ENCODE measurements at places on chromosomes 2 and 18.

DNA sequence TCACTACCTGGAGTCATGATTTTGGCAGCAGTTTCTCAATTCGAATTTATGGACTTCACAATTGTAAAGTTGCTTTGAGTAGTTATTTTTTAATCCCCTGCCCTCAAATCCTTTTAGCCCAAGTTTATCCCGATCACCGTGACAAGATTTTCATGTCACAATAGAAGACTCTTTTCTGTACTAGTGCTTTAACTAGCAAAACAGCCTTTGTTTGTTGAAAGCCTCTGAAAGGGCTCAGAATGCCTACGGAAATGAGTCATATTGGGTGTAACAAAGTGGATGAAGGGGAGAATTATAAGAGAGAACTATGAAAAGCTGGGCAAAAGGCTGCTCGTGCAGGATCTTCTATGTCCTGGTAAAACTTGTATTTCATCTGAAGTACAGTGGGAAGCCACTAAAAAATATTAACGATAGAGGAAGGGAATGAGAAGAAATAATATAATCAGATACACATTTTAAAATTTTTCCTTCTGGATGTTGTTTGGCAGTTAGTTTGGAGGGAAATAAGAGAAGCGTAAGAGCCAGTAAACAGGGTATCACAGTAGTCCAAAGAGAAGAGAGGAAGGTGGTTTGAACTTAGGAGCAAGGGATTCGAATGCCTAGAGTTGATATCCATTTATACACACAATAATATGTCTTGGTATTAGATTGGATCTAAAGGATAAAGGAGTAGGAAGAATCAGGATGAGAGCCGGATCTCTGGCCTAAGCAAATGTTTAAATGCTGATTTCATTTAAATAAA lies 114.9 kb downstream of the GALNT13 start:
- no peak for DNase-seq

GRCh38 chr2:144456680-144457079 lies 63.2 kb downstream of the ZEB2 start:
- DNase-seq, result no peak

DNA sequence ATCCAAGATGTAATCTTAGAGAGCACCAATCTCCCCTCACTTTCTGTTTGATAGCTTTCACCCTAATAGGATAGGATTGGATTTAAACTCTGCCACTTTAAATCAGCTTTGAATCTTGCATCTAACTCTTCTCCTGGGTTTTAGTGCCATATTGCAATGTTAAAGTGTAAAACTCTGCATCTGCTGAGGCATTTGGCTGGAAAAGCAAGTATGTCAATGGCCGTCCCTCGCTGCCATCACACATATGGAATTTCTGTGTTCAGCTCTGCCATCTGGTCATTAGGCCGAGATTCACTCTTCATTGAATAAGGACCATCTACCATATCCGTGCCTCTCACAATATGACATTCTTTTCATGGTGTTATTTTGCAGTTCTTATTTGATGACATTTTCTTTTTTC lies 728.1 kb upstream of the PIK3C3 start:
- no peak for DNase-seq

GRCh38 chr18:31680831-31681568 lies 3.4 kb downstream of the B4GALT6 start:
- no peak for DNase-seq

DNA sequence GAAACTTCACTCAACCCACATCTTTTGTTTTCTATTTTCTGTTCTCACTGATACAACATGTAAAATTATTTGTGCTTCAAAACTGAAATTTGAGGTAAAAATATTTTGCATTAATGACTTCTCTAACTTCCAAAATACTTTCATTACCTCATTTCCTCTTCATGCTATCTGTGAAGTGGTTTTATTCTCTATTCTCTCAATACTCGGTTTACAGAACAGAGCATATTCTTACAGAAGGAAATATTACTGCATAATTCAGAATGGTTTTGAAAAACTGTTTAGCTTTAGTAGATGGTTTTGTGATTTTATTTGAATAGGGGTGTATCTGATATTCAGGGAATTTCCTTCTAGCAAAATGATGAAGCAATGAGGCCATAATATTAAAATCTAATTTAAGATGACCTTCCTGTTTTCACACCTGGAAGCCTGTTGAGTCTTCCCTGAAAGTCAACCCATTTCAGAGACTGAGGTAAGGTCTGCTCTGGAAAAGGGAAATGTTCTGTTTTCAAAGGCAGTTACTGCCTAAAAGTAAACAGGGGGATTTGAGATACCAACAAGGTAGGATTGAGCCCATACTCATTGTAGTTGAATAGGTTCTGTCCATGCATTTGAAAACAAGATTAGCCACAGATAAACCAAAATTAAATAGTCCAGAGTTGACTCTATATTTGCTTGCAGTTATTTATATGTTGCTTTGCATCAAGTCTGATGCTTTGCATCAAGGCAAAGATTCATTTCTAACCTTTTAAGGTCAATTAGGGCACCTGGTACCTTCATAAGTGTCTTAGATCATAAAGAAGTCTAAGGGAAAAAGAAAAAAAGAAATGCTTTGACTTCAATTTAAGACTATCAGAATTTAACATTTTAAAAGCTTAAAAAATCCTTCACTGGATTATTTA lies 50.8 kb upstream of the PEX13 start:
- DNase-seq, result no peak

GRCh38 chr18:71237641-71238040 lies 948.8 kb downstream of the SOCS6 start:
- DNase-seq, result no peak

DNA sequence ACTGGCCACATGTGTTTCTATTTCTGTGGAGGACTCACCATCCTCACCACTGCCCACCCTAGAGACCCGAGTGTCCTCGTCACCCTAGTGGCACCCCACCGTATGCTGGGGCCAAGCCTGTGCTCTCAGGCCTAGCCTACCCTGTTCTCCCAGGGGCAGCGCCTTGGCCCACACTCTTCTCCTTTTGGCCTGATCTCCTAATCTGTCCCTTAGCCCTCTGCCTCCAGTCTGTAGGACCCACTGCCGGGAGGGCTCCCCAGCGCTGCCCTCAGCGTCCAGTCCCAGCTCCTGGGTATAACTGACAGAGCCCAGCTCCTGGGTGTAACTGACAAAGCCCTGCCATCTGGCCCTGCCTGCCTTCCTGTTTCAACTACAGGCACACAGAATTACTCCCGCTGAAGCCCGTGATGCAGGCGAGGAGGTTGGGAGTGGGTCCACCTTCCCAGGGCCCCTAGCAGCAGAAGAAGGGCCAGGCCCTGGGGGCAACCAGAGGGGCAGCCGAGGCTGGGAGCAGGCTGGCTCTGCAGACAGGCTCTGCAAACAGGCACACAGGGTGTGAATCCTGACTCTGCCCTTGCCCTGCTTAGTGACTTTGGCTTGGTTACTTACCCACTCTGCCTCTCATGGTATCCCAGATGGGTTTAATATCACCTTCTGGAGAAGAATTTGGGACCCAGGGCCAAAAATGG lies 25.6 kb upstream of the PTMA start:
- no peak for DNase-seq

GRCh38 chr2:11537951-11538350 lies 4.1 kb downstream of the GREB1 start:
- DNase-seq, result no peak

- no peak for DNase-seq
These were observed 80.2 kb upstream of the GCFC2 start for GRCh38 chr2:75790814-75791467.

DNA sequence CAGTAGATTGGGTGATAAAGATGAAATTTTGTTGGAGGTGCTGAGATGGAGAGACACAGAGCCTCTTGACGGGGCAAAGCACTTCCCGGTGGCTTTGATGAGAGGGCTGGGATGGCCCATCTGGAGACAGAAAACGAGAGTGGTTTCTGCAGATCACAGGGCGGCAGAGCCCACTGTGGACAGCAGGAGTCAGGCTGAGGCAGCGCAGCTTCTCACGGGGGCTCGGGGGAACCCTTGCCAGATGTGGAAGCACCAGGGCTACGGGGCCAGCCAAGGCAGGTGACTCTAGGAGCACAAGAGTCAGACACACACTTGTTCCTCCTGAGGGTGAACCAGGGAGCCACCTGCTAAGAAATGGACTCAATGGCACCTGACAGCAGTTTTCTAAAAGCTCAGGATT lies 78.5 kb downstream of the TPO start:
- no peak for DNase-seq

DNA sequence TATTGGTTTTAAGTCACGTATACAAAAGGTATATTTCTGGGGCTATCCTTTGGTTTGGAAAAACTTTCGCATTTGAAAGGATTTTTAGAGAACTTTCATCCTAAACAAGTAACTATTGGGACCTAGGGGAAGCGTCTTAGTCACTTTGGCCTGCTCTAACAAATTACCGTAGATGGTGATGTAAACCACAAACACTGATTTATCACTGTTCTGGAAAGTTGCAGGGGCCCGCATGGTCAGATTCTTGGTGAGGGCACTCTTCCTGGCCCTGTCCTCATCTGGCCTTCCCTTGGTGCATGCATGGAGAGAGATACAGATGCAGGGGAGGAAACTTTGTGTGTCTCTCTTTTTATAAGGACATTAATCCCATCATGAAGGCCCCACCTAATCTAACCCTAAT lies 49.1 kb upstream of the ANKRD62 start:
- DNase-seq, result no peak

- no peak for DNase-seq
These were observed 111.9 kb upstream of the SYT4 start for GRCh38 chr18:43389163-43389562.

GRCh38 chr2:22854588-22854987 lies 530.4 kb upstream of the KLHL29 start:
- no peak for DNase-seq

DNA sequence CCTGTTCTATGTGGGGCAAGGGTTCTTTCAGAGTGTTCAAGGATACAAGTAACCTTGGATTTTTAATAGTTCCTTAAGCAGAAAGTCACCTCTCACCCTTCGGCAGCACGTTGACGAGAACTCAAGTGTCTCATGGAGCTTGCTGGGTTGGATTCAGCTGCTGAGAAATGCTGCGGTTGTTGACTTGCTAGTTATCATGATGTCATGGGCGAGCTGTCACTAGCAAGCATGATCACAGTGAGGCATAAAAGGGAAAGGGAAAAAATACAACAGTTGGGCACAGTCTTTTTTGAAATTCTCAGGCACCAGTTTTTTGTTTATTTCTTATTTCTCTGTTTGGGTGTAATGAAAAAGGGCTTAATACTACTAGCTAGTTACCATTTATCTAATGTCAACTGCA lies 53.2 kb downstream of the ADCYAP1 start:
- DNase-seq, result no peak

DNA sequence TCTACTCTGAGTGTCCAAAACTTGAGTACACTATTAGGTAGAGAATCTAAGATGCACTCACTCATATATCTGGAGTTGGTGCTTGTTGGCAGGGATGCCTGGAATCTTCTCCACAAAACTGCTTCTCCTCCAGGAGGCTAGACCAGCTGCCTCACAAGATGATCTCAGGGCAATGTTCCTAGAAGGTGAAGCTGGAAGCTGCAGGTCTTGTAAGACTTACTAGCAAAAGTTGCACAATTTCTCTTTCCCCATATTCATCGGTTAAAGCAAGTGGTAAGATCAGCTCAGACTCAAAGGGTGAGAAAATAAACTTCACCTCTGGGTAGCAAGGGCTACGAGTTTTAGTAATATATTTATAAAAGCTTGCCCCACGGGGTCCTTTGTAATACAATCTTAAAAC lies 454.4 kb upstream of the ACVR2A start:
- no peak for DNase-seq

DNA sequence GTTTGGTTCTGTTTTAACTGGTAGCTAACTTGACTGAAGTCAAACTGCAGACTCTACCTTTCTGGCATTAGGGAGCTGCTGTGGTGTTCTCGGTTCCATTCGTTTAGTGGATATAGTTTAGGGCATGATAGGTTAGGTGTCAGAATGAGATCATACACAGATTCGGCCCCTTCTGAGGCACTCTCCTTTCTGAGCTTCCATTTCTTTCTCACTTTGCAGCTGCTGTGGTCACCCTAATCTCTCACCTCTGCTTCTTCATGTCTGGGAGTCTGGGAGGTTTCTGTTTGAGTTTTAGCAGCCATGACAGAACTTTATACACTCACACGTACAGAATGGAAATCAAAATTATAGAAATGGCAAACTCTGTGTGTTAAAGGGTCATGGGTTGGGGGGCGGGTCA lies 122.8 kb downstream of the ATP9B start:
- DNase-seq, result no peak

- DNase-seq, result no peak
These were observed at the start of gene CAVIN2 for GRCh38 chr2:191846515-191847476. CAVIN2 (minus strand) TSS chr2:191847088; CDS start chr2:191846925, 163 bp downstream.

DNA sequence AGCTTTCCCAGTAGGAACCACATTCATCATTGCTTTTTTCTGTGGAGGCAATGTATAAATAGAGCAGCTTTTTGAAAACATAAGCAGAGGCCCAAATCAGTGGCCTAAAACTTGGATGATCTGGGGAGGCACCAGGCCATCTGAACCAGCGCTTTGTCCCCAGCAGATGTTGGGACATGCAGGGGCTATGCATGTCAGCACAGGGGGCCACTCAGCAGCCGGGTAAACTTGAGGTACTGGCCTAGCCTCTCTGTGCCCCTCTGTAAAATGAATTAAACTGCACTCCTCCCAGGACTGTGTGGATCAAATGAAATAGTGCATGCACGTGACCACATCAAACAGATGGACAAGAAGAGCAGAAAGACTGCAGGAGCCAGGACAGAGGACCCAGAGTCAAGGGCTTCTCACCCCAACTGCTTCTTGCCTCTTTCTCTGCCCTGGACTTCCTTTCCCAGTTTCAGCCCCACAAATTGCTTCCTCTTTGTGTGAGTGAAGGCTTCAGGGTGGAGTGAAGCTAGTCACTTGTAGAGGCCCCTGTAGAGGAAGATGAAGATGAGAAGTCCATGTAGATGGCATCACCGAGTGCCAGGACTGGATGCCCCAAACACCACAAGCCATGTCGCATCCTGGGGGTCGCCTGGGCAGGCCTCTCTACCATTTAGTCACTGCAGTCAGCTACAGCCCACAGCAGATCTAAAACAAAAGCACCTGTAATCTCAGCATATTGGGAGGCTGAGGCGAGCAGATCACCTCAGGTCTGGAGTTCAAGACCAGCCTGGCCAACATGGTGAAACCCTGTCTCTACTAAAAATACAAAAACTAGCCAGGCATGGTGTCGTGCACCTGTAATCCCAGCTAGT lies 53.2 kb downstream of the IMPA2 start:
- DNase-seq, result no peak

GRCh38 chr2:155363349-155363888 lies 664.9 kb downstream of the KCNJ3 start:
- DNase-seq, result no peak

- no peak for DNase-seq
These were observed 3.8 kb upstream of the SLC8A1 start for GRCh38 chr2:40455661-40456060.

GRCh38 chr2:67186326-67186725 lies 210.8 kb upstream of the ETAA1 start:
- DNase-seq, result no peak

GRCh38 chr2:46794693-46795317 lies 120.8 kb downstream of the MCFD2 start:
- no peak for DNase-seq

- DNase-seq, result no peak
These were observed 294.1 kb downstream of the PDE11A start for GRCh38 chr2:177778472-177778871.

GRCh38 chr2:34912084-34912483 lies 1313.0 kb upstream of the FAM98A start:
- DNase-seq, result no peak

Measured in omental fat pad (tissue), 4 donors.